Stimulated activated CD4-positive, alpha-beta T cell treated with anti-CD3 and anti-CD28 coated beads, Interleukin-1b, Interleukin-23, amount 100 ng/mL, for 24 hours (primary cell): ENCODE measurements at places on chromosomes 6 and 20.

- DNase-seq: no peak
Observed at GRCh38 chr6:37141281-37142049, 28.5 kb upstream of the PIM1 start.

DNA sequence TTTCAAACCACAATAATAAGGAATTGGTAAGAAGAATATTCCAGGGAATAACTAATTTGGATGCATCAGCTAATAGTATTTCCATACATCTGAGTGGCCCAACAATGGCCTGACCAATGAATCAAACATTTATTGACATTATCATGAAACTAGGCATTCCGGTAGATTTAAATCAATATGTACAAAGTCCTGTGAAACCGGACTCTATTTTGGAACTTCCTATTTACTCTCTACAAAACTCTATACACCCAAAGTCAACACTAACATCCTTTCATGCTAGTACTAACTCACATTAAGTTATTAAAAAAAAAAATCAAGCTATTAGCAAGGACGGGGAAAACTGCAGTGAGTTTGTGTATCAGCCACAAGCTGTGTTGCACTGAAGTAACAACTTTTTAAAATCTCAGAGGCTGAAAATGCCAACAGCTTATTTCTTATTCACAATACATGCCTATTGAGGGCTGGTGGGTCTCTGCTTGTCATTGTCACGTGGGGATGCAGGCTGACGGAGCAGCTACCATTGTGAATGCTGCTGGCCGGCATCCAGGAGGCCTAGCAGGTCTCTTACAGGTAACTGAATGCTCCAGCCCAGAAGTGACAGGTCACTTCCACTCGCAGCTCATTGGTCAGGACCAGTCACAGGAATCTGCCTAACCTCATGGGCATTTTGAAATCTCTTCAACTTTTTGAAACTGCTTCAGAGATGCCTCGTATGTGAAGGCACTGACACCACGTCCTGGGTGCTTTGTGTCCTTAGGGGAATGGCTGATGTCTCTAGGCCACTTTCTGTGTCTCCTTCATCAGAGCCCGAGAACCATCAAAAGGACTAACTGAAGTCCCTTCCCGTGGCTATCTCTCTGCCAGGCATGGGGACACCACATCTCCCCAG lies 76.3 kb downstream of the SLC22A23 start:
- no peak for DNase-seq

GRCh38 chr6:8166156-8166555 lies 63.8 kb upstream of the EEF1E1 start:
- DNase-seq: no peak

- no peak for DNase-seq
Observed at GRCh38 chr6:154882107-154882506, 113.0 kb upstream of the TIAM2 start.

GRCh38 chr6:88919032-88919431 lies 44.4 kb downstream of the RNGTT start:
- no peak for DNase-seq

DNA sequence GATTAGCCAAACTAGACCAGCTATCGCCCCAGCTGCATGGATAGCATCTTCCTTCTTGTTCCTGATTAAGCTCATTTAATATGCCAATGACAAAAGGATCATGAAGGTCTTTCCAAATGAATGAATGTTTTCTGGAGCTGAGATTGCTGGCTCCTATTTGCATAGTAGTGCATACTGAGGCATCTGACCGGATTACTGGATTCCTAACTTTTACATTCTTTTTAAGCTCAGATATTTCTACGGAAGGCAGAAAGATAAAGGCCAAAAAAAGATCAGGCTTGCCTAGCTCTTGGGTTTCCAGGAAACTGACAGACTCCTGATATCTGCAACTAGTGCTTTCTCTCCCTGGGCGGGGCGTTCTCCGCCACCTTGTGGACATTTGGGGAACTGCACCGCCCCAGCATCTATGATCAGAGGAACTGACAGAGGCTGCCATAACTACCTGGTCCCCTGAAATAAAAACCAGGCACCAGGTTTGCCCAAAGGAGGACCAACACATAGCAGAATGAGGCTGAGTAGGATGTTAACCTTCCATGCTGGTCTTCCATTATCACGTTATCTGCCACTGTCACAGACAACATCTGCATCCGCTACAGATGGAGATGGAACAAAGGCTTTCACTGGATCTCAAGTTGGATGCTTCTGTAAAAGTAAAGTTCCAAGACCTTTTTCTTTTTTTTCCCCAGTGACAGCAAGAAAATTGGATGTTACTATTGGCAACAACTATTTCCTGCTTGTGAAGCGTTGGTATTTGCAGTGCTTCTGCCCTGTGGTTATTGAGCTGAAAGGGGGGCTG lies 33.2 kb downstream of the NT5E start:
- DNase-seq: peak; percentile 47

GRCh38 chr20:23111944-23112342 lies 25.8 kb upstream of the CD93 start:
- DNase-seq: no peak

- no peak for DNase-seq
Observed at GRCh38 chr6:110353457-110354001, 4.6 kb downstream of the METTL24 start.

GRCh38 chr6:140921366-140922226 lies 1211.1 kb upstream of the GJE1 start:
- DNase-seq: no peak

GRCh38 chr6:41639809-41640371 lies 1.6 kb downstream of the MDFI start:
- DNase-seq: no peak

GRCh38 chr6:150363733-150364132 lies 5.1 kb upstream of the IYD start:
- no peak for DNase-seq

GRCh38 chr6:110147870-110148269 lies 31.6 kb downstream of the WASF1 start:
- DNase-seq: no peak

GRCh38 chr6:56775498-56776166 lies 132.9 kb upstream of the DST start:
- DNase-seq: no peak

DNA sequence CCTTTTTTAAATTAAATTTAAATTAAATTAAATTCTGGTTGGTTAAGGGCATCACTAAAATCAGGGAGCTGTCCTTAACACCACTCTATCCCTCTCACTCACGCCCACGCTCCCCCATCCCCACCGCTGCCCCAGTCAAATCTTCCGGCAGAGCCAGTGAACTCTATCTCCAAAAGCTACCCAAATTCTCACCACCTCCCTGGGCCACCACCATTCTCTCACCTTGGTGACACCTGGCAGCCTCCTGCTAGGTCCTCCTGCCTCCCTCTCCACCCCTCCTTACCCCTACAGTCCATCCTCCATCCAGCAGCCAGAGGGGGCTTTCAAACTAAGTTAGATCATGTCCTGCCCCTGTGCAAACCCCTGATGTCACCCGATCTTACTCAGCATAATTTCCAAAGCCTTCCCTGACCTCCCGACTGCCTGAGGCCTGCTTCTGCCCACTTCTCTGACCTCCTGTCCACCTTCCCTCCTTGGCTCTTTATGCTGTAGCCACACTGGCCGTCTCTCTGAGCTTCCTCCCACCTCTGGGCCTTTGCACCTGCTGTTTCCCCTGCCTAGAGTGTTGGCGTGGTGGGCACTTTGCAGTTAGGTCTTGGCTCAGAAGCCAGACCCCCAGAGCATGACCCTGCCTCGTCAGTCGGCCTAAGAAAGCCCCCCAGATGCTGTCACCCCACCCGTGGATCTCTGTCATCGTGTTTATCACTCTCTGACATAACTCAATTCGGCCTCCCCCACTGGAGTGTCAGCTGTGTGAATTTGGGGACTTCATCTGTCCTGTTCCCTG lies 24.7 kb downstream of the PTGIS start:
- DNase-seq: no peak

DNA sequence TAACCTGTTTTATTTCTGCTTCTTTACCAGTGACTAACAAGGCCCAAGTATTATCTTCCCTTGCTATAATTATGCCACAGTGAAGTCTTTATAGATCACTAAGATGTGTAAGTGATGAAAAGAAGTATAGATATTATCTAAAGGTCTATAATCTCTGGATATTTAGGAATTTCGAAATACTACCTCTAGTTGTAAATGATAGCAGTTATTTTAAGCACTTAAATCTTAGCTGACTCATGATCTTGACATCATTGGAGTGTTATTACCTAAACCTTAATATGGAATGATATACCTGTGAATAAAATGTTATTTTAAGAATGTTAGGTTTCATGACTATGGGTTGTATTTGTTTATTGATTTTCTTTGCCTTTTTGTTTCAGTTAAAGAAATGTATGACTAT lies 31.5 kb downstream of the CDC40 start:
- no peak for DNase-seq
